ENCODE measurements at places on chromosomes 12 and 14.

GRCh38 chr14:50520947-50521815 lies 11.2 kb downstream of the MAP4K5 start:
- H3K27ac ChIP-seq, result peak overlapping the region; percentile 81
- H3K36me3 ChIP-seq, result no peaks in the 10 kb centered on the region
- DNase-seq, result peak; percentile 56
- H3K4me3 ChIP-seq, result peak overlapping the region; percentile 2
- no peaks in the 10 kb centered on the region for H3K27me3 ChIP-seq
- peaks cover 38% of the 10 kb centered on the region for H3K4me1 ChIP-seq

DNA sequence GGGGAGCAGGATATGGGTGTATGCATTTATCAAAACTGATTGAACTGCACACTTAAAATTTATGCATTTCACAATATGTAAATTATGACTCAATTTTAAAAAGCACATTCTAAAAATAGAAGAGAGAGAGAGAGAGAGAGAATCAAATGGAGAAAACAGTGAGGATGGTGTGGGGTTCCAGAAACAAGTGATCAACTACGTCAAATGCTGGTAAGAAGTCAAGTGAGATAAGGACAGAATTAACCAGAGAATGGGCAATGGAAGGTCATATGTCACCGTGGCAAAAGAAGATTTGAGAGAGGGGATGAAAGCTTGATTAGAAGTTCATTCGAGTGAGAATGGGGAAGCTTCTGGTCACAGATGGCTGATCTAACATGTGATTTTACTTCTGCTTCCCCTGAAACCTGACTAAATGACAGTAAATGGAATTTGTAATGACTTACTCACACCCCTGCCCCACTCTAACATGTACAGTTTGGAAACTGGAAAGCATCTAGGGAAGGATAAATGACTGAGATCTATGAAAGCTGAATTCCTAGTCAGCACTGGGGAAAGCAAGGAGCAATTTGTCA lies 276.5 kb upstream of the AMIGO2 start:
- DNase-seq, result peak; percentile 44
- no peak overlapping the region for H3K4me3 ChIP-seq
- H3K27ac ChIP-seq, result no peak overlapping the region

- H3K27me3 ChIP-seq, result no peaks in the 10 kb centered on the region
- no peak overlapping the region for H3K27ac ChIP-seq
- no peaks in the 10 kb centered on the region for H3K36me3 ChIP-seq
- DNase-seq, result no peak
Measured at GRCh38 chr14:74299061-74299545, 3.6 kb downstream of the ABCD4 start.

GRCh38 chr12:97159377-97159776 lies 252.3 kb downstream of the NEDD1 start:
- H3K4me1 ChIP-seq, result no peaks in the 10 kb centered on the region
- no peak for DNase-seq
- H3K27me3 ChIP-seq, result no peaks in the 10 kb centered on the region
- H3K4me3 ChIP-seq, result no peak overlapping the region

Measured in GM12878 (cell line).